ENCODE measurements at places on chromosomes 1 and 21. TPM values are rescaled to one million over a fixed set of nuclear protein-coding genes. Genes with fewer than 3 reads are reported as not detected.

DNAH14 gene
- total RNA-seq, result 6.8 TPM

CYP4B1 gene
- total RNA-seq, result not detected

PRKAA2 gene
- total RNA-seq, result 2.6 TPM

FAM72A gene
- total RNA-seq, result 11.0 TPM

C1orf53 gene
- total RNA-seq, result 7.8 TPM

GNG4 gene
- 16.2 TPM for total RNA-seq

NPR1 gene
- 1.2 TPM for total RNA-seq

TACSTD2 gene
- total RNA-seq, result not detected

HMCN1 gene
- total RNA-seq, result 0.27 TPM

PTPN22 gene
- not detected for total RNA-seq

PRKACB gene
- 3.6 TPM for total RNA-seq
